Endothelial cell (in vitro differentiated cells): ENCODE measurements at places on chromosomes 3 and 15.

GRCh38 chr15:49370782-49371181, 52.3 kb upstream of the FGF7 start:
- no peaks in the 10 kb centered on the region for H3K36me3 ChIP-seq
- H3K27me3 ChIP-seq: no peaks in the 10 kb centered on the region
- H3K4me3 ChIP-seq: no peak overlapping the region
- H3K27ac ChIP-seq: no peak overlapping the region
- DNase-seq: no peak
- no peaks in the 10 kb centered on the region for H3K4me1 ChIP-seq

GRCh38 chr3:23952646-23953045, 7.6 kb downstream of the NR1D2 start:
- H3K36me3 ChIP-seq: no peaks in the 10 kb centered on the region
- DNase-seq: no peak
- H3K4me3 ChIP-seq: no peak overlapping the region
- H3K27me3 ChIP-seq: no peaks in the 10 kb centered on the region
- no peak overlapping the region for H3K27ac ChIP-seq
- H3K4me1 ChIP-seq: no peaks in the 10 kb centered on the region

DNA sequence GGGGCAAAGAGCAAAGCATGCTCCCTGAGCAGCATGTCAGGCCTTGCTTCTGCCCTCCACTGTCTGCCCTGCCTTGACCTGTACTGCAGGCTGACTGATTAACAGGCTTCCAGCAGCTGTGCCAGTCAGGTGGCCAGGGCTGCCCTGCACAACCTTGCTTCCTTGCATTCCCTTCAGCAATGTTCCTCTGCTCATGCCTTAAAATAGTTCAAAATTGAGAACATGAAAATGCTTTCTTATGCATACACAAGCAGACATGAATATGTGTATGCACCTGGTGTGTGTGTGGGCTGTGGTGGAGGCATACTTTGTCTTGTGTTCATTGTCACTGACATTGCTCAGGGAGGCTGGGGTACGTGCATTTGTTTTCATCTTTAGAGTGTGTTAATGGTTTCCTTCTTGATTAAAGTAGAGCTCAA, 1.2 kb upstream of the SLC22A13 start:
- H3K27me3 ChIP-seq: no peaks in the 10 kb centered on the region
- H3K27ac ChIP-seq: no peak overlapping the region
- DNase-seq: no peak
- peaks cover 33% of the 10 kb centered on the region for H3K4me1 ChIP-seq
- peaks cover 7% of the 10 kb centered on the region for H3K36me3 ChIP-seq
- no peak overlapping the region for H3K4me3 ChIP-seq

DNA sequence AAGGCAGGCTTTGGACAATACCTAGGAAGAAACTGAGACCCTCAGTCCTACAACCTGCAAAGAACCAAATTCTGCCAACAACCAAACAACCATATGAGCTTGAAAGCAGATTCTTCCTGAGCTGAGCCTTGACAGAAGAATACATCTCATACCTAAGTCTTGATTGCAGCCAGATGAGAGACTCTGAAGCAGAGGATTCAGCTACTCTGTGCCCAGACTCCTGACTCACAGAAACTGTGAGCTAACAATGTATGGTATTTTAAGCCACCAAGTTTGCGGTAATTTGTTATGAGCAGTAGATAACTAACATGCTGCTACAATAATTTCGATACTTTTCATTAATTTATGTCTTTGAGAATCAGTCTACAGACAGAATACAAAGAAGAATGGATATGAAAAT, 325.1 kb upstream of the CBLB start:
- H3K27me3 ChIP-seq: no peaks in the 10 kb centered on the region
- DNase-seq: no peak
- no peak overlapping the region for H3K27ac ChIP-seq

GRCh38 chr15:80384432-80384831, 19.8 kb upstream of the ARNT2 start:
- H3K27me3 ChIP-seq: no peaks in the 10 kb centered on the region
- no peak for DNase-seq
- no peaks in the 10 kb centered on the region for H3K36me3 ChIP-seq
- no peak overlapping the region for H3K4me3 ChIP-seq
- no peak overlapping the region for H3K27ac ChIP-seq
- no peaks in the 10 kb centered on the region for H3K4me1 ChIP-seq

DNA sequence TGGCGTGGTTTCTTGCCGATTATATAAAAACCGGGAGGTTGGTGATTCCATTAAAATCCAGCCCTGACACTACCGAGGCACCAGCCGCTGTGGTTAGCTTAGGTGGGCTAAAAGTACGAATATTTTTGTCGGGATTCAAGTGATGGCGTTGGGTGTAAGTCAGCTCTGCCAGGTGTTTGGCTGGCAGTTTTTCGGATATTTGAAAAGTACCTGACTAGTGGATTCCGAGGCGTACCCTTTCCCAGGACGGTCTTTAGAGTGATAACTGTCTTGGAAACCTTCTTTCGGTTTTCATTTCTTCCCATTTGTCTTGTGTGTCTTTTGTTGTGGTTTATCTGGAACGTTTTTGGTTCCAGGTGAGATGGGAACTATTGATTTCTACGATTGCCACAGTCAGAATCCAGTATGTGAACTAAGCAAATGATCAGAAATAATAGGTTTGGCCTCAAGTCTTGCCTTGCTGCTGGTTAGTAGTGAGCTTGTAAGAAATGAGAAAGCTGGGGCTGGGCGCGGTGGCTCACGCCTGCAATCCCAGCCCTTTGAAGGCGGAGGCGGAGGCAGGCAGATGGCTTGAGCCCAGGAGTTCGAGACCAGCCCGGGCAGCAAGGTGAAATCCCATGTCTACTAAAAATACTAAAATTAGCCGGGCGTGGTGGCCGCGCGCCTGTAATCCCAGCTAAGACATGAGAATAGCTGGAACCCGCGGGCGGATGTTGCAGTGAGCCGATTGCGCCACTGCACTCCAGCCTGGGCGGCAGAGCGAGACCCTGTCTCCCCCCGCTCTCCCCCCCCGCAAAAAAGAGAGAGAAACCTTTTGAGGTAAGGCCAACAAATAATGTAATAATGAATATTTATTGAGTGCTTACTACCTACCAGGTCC, 1.4 kb downstream of the FYTTD1 start:
- H3K27ac ChIP-seq: peak overlapping the region; percentile 70
- no peaks in the 10 kb centered on the region for H3K27me3 ChIP-seq
- peaks cover 9% of the 10 kb centered on the region for H3K36me3 ChIP-seq
- peak; percentile 9 for DNase-seq
- peak overlapping the region; percentile 98 for H3K4me3 ChIP-seq
- H3K4me1 ChIP-seq: peaks cover 14% of the 10 kb centered on the region

DNA sequence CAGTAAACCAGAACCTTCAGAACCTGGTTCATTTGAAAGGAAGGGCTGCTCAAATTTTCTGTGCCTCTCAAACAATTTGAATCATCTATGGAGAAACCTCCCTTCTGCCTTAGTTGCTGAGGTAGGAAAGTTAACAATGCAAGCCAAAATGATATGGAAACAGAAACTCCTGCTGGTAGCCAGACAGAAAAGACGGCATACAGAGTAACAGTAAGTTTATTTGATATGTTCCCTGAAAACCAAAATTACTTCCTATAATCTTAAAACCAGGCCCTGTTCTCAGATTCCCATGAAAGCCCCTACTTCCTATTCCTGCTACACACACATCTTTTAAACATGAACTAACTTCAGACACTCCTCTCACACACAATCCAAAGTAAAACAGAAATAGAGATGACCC, 86.2 kb downstream of the TBC1D5 start:
- no peak overlapping the region for H3K4me3 ChIP-seq
- peaks cover 4% of the 10 kb centered on the region for H3K4me1 ChIP-seq
- DNase-seq: no peak
- H3K36me3 ChIP-seq: no peaks in the 10 kb centered on the region

- DNase-seq: no peak
- no peak overlapping the region for H3K4me3 ChIP-seq
- no peaks in the 10 kb centered on the region for H3K36me3 ChIP-seq
- peaks cover 4% of the 10 kb centered on the region for H3K27me3 ChIP-seq
- H3K4me1 ChIP-seq: peaks cover 8% of the 10 kb centered on the region
Measured at GRCh38 chr3:194079702-194080172, 56.2 kb upstream of the HES1 start.

DNA sequence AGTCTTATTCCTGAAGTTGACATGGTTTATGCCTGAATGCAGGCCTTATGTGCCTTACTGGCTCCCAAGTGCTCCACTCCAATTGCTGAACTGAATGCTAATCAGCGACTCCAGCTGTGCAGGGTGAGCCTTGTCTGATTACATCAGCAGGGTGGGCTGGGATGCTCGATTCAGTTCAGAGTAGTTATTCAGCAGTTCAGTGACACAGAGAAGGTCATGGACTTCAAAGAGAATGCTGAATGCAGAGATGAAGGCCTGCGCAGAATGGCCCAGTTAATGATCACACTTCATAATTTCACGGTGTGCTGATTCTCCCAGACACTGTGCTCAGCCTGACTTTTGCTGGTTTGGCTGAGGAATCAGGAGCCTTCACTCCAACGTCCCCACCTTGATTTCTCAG, 63.6 kb downstream of the CLDN1 start:
- H3K4me3 ChIP-seq: no peak overlapping the region
- no peaks in the 10 kb centered on the region for H3K27me3 ChIP-seq
- no peak for DNase-seq
- H3K27ac ChIP-seq: no peak overlapping the region
- H3K36me3 ChIP-seq: no peaks in the 10 kb centered on the region
- H3K4me1 ChIP-seq: no peaks in the 10 kb centered on the region

GRCh38 chr3:166420071-166420470, 582.8 kb upstream of the BCHE start:
- H3K27ac ChIP-seq: no peak overlapping the region
- H3K27me3 ChIP-seq: no peaks in the 10 kb centered on the region
- no peaks in the 10 kb centered on the region for H3K4me1 ChIP-seq
- no peak overlapping the region for H3K4me3 ChIP-seq
- no peaks in the 10 kb centered on the region for H3K36me3 ChIP-seq

DNA sequence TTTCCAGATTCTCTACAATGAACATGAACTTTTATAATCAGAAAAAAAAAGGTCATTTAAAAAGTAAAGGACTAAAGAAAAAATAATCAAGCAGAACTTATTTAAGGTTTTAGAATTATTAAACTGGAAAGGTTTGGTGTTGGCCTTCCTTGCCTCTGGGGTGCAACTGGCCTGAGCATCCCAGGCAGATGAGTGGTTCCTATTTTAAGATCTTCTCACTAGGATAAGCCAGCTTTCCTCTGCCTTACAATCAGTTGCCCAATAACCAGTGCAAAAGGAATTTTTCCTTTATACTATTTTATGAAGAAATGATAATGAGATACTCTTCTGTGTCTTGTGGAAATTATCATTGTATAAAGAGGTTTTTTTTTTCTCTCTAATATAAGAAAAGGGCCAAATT, 56.6 kb downstream of the SEC22A start:
- no peak for DNase-seq
- H3K27me3 ChIP-seq: no peaks in the 10 kb centered on the region
- H3K4me3 ChIP-seq: no peak overlapping the region

- H3K4me1 ChIP-seq: peaks cover 7% of the 10 kb centered on the region
- no peak overlapping the region for H3K27ac ChIP-seq
- H3K36me3 ChIP-seq: no peaks in the 10 kb centered on the region
- no peak for DNase-seq
- peaks cover 2% of the 10 kb centered on the region for H3K27me3 ChIP-seq
Measured at GRCh38 chr3:196135693-196136639, 54.1 kb upstream of the TFRC start.

DNA sequence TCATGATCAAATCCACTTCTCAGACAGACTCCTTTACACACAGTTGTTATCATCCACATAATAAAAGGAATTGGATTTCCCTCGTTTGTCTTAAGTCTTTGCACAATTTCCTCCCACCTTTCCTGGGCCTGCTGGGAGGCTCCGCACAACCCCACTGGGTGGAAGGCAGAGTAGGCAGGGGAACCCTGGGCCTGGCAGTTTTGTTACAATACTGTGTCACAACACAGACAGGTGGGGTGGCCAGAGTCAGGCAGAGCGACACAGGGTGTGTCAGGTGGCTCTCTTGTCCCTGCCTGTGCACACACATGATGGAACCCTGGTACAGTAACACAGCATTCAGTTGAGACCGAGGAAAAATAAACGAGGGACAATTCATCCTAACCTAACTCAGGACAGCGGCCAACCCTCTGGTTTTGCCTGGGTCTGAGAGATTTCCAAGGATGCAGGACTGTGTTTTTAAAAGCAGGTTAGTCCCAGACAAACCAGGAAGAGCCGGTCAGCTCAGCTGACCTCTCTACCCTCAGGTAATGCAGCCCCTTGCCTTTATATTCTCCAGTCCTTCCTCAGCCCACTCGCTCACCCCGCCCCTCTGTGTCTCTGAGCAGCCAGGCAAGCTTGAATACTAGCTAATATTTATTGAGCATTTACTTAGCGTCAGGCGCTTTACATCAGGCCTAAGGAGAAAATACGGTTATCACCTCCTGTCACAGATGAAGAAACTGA, 8.8 kb upstream of the FAM174B start:
- DNase-seq: no peak
- peak overlapping the region; percentile 53 for H3K27ac ChIP-seq
- peaks cover 44% of the 10 kb centered on the region for H3K4me1 ChIP-seq
- no peak overlapping the region for H3K4me3 ChIP-seq

- no peak for DNase-seq
- peak overlapping the region; percentile 80 for H3K4me3 ChIP-seq
- H3K36me3 ChIP-seq: peaks cover 13% of the 10 kb centered on the region
- H3K27me3 ChIP-seq: peaks cover 3% of the 10 kb centered on the region
Measured at GRCh38 chr3:169813757-169814517, 1.2 kb upstream of the LRRC34 start.

GRCh38 chr3:42077785-42078184, 13.4 kb upstream of the TRAK1 start:
- H3K4me3 ChIP-seq: no peak overlapping the region
- peaks cover 2% of the 10 kb centered on the region for H3K27me3 ChIP-seq
- H3K27ac ChIP-seq: no peak overlapping the region
- DNase-seq: no peak

DNA sequence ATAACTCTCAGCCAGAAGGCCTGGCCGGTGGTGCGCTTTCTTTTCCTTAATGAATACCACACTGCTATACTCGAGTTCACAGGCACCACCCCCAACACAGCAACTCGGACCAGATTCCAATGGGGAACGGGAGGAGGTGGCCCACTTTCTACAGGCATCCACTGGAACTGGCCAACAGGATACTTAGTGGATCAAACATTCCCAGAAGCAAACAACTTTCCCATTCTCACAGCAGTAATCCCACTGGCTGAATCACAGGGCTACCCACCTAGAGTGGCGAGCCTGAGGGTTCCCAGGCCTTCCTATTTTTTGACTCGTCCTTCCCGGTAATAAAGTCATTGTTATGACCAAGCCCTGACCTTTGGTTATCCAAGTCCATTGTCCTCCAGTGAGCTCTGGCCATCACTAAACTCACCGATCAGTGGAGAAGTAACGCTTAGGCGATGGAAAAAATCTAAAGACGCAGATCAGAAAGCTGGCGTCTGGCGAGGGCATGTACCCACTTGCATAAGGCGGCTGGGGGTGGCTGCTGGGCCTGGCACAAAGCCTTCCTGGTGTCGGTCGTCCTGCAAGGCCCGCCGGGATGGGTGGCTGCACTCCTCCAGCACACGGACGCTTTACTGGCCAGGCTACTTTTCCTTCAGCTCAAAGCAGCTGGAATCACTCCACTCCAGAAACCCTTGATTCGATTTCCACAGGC, 1.2 kb downstream of the EOGT start:
- H3K36me3 ChIP-seq: peaks cover 45% of the 10 kb centered on the region
- H3K27ac ChIP-seq: peak overlapping the region; percentile 99
- H3K27me3 ChIP-seq: peaks cover 9% of the 10 kb centered on the region
- H3K4me3 ChIP-seq: peak overlapping the region; percentile 99
- DNase-seq: peak; percentile 24

GRCh38 chr3:53376679-53377078, 29.3 kb upstream of the DCP1A start:
- peaks cover 2% of the 10 kb centered on the region for H3K27me3 ChIP-seq
- no peak overlapping the region for H3K27ac ChIP-seq
- peaks cover 2% of the 10 kb centered on the region for H3K4me1 ChIP-seq
- no peak for DNase-seq

GRCh38 chr3:25658836-25659235, 5.9 kb downstream of the TOP2B start:
- peaks cover 7% of the 10 kb centered on the region for H3K36me3 ChIP-seq
- no peak overlapping the region for H3K27ac ChIP-seq
- peaks cover 11% of the 10 kb centered on the region for H3K27me3 ChIP-seq
